ENCODE measurements at places on chromosomes 13 and 19. TPM values are rescaled to one million over a fixed set of nuclear protein-coding genes. Genes with fewer than 3 reads are reported as not detected.

DNA sequence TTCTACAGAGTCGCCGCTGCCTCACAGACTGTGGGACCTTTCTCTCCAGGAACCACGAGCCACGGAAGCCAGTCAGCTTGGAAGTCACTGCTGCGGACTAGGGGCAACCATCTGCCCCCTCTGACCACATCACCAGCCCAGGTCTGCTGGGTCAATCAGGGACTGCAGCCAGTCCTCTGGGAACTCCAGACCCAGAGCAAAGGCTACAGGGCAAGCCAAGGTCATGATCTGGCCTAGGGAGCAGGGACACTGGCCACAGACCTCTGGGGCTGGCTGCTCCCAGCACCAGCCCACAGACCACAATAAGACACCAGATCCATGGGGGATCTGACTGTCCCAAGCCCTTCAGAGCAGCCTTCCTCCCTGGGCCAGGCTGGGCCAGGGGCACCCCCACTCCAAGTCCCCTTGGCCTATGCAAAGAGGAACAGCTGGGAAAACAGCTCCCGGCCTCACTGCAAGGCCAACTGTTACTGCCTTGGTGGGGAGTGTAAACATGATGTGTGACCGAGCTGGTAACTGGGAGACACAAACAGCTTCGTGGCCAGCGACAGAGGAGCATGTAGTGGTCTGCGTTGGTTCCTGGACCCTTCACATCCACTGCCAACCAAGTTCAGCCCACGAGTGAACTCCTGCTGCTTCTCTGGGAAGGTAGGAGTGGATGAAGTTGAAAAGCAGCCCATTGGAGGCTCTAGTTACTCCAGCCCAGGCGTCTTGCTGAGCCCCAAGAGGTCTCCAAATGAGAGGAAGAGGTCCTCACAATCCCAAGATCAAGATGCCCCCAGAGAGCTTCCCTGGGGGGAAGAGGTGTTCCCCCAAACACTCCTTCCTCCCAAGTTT is 1.5 kb downstream of the AKT2 start:
- DNase-seq = peak; percentile 64

UPF1 gene
- total RNA-seq = 70.1 TPM

ZNF749 gene
- 14.2 TPM for total RNA-seq

CGB8 gene
- not detected for total RNA-seq

FAAP24 gene
- total RNA-seq = 2.0 TPM

Measured in kidney (tissue), 22 donors.